Endothelial cell of umbilical vein (primary cell): ENCODE measurements at places on chromosomes 4 and X. TPM values are rescaled to one million over a fixed set of nuclear protein-coding genes. Genes with fewer than 3 reads are reported as not detected.

DNA sequence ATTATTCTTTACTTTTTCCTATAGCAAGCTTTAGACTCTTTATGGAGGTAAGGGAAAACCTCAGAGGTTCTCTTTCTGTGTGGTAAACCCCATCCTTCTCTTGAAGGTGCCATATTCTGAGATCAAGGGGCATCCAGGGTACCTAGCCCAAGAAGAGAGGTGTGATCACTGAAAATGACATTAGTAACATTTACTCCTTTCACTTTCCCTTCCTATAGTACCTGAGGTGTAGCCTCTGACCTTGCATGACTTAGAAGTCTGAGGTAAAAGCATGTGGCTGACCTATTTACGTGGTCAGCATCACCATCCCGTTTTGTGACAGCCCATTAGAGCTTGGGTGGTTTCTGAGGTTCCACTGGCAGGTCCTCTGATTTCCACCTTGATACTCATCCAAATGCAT is 25.7 kb downstream of the SGMS2 start:
- peaks cover 21% of the 10 kb centered on the region for H3K4me1 ChIP-seq
- H3K4me3 ChIP-seq, result no peak overlapping the region
- H3K27me3 ChIP-seq, result no peaks in the 10 kb centered on the region
- H3K36me3 ChIP-seq, result no peaks in the 10 kb centered on the region
- no peak overlapping the region for H3K27ac ChIP-seq
- DNase-seq, result no peak

DNA sequence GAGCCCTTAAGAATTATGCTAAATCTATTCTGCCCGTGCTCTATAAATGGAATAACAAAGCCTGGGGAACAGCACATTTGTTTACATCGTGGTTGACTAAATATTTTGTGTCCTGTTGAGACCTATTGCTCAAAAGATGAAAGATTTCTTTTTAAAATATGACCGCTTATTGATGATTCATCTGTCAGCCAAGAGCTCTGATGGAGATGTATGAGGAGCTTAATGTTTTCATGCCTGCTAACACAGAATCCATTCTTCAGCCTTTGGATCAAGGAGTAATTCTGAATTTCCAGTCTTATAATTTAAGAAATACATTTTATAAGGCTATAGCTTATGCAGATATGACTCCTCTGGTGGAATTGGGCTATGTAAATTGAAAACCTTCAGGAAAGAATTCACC is 271.3 kb upstream of the FAT4 start:
- no peaks in the 10 kb centered on the region for H3K27me3 ChIP-seq
- no peak overlapping the region for H3K4me3 ChIP-seq
- H3K4me1 ChIP-seq, result no peaks in the 10 kb centered on the region
- no peak overlapping the region for H3K27ac ChIP-seq

GRCh38 chrX:150984169-150984824 is 1.2 kb downstream of the HMGB3 start:
- peaks cover 3% of the 10 kb centered on the region for H3K36me3 ChIP-seq
- H3K4me1 ChIP-seq, result peaks cover 7% of the 10 kb centered on the region
- peak overlapping the region; percentile 85 for H3K4me3 ChIP-seq
- no peaks in the 10 kb centered on the region for H3K27me3 ChIP-seq
- DNase-seq, result no peak

GRCh38 chr4:181528570-181529184 is 714.5 kb upstream of the TENM3 start:
- no peak overlapping the region for H3K27ac ChIP-seq
- no peaks in the 10 kb centered on the region for H3K27me3 ChIP-seq
- no peak for DNase-seq
- H3K36me3 ChIP-seq, result no peaks in the 10 kb centered on the region
- H3K4me1 ChIP-seq, result no peaks in the 10 kb centered on the region
- H3K4me3 ChIP-seq, result no peak overlapping the region

GRCh38 chrX:16970977-16971376 is 24.5 kb downstream of the REPS2 start:
- no peak for DNase-seq
- H3K4me3 ChIP-seq, result no peak overlapping the region
- H3K36me3 ChIP-seq, result no peaks in the 10 kb centered on the region
- H3K27me3 ChIP-seq, result no peaks in the 10 kb centered on the region
- H3K27ac ChIP-seq, result no peak overlapping the region

DNA sequence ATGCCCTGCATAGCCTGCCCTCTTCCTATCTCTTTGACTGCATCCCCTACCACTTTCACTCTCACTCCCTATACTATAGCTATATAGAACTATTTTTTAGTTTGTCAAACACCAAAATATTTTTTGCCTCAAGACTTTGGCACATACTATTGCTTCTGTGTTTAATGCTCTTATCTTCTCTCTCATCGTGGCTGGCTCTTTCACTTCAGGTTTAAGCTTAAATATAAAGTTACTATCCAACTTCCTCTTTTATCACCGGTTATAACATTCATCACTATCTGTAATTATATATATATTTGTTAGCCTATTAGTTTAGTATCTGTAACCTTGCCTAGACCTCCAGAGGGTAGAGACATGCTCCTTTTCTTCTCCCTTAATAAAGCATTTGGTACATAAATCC is 11.5 kb upstream of the HMGB2 start:
- no peaks in the 10 kb centered on the region for H3K27me3 ChIP-seq
- peaks cover 2% of the 10 kb centered on the region for H3K4me1 ChIP-seq
- DNase-seq, result no peak
- H3K27ac ChIP-seq, result no peak overlapping the region
- H3K36me3 ChIP-seq, result no peaks in the 10 kb centered on the region
- H3K4me3 ChIP-seq, result no peak overlapping the region

- H3K27ac ChIP-seq, result no peak overlapping the region
- DNase-seq, result no peak
- H3K36me3 ChIP-seq, result no peaks in the 10 kb centered on the region
- no peaks in the 10 kb centered on the region for H3K27me3 ChIP-seq
- no peaks in the 10 kb centered on the region for H3K4me1 ChIP-seq
Observed at GRCh38 chr4:149836546-149836945, 20.9 kb upstream of the IQCM start.

- no peak overlapping the region for H3K27ac ChIP-seq
- no peak overlapping the region for H3K4me3 ChIP-seq
- no peaks in the 10 kb centered on the region for H3K36me3 ChIP-seq
- H3K27me3 ChIP-seq, result no peaks in the 10 kb centered on the region
Observed at GRCh38 chr4:175377203-175377602, 434.9 kb downstream of the GPM6A start.

- H3K36me3 ChIP-seq, result no peaks in the 10 kb centered on the region
- no peak for DNase-seq
- H3K4me3 ChIP-seq, result no peak overlapping the region
- no peak overlapping the region for H3K27ac ChIP-seq
- no peaks in the 10 kb centered on the region for H3K4me1 ChIP-seq
- H3K27me3 ChIP-seq, result no peaks in the 10 kb centered on the region
Observed at GRCh38 chrX:106742805-106743204, 16.3 kb downstream of the RNF128 start.

The CSN1S1 gene
- total RNA-seq, result not detected in 2 replicates

The PCDH18 gene
- total RNA-seq, result 1.4 and 1.5 TPM in 2 replicates

The GAGE10 gene
- total RNA-seq, result not detected in 2 replicates
